Naive thymus-derived CD4-positive, alpha-beta T cell (primary cell): ENCODE measurements at places on chromosomes 2 and 18.

DNA sequence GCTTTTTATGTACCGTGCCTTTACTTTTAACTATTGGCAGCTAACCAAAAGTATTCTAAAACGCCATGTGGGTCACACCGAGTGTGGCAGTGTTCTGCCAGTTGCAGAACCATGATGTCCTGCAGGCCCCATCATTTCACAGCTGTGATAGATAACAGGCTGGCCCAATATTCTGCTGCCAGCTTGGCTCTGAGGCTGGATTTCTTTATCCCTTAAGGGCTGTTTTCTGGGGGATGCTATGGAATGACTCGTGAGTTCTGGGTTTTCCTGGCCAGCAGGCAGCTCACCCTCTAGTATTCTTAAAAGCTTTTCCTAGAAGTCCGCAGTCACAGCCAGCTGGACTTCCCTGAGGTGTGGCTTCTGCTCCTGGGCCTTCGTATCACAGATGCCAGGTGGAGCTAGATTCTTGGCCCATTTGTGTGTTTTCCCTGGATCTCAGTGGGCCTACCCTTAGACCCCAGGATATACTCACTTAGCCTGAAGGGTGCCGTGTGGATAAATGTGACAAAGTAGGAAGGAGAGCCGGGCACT is 41.0 kb downstream of the FHOD3 start:
- H3K4me3 ChIP-seq: no peak overlapping the region
- H3K36me3 ChIP-seq: no peaks in the 10 kb centered on the region
- H3K4me1 ChIP-seq: no peaks in the 10 kb centered on the region
- no peak for DNase-seq

- no peak overlapping the region for H3K4me3 ChIP-seq
- H3K27me3 ChIP-seq: no peaks in the 10 kb centered on the region
- no peaks in the 10 kb centered on the region for H3K4me1 ChIP-seq
- no peaks in the 10 kb centered on the region for H3K36me3 ChIP-seq
- no peak for DNase-seq
Observed at GRCh38 chr2:213022987-213023386, 128.4 kb downstream of the IKZF2 start.

DNA sequence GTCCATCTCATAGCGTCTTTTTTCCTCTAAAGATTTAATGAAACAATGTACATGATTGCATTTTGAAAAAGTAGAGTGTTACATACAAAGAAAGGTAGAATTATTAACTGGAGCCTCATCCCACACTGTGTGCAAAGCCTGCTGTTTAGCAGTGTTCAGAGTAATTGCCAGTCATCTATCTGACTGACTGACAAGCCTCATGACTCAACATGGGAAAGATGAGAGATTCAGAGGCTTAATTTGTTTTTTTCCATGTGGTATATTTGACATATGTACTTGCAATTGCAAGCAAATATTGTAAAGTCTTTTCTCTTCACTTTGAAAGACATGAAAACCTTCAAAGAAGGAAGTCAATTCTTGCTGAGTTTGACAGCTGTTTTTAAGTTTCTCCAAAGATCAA is 14.7 kb downstream of the PCARE start:
- no peak for DNase-seq
- H3K4me3 ChIP-seq: no peak overlapping the region
- no peaks in the 10 kb centered on the region for H3K4me1 ChIP-seq
- H3K27ac ChIP-seq: no peak overlapping the region
- no peaks in the 10 kb centered on the region for H3K36me3 ChIP-seq

DNA sequence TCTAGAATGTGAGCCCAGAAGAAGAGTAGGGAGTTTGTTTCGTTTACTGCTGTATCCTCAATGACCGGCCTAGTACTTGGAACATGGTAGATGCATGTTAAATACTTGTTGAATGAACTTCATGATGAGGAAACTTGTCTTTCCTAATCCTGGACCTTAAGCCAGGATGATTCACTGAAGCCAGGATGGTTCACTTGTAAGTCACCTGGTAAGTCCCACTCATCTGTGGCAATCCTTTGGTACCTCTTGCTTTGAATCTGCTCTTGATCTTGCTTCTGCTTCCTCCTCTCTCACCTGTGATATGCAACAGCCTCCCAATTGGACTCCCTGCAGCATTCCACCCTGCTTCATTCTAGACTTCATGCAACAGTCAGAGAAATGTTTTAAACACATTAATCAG is 43.6 kb downstream of the QPCT start:
- H3K36me3 ChIP-seq: no peaks in the 10 kb centered on the region
- H3K27me3 ChIP-seq: no peaks in the 10 kb centered on the region
- no peak overlapping the region for H3K4me3 ChIP-seq
- peaks cover 25% of the 10 kb centered on the region for H3K4me1 ChIP-seq
- no peak for DNase-seq

DNA sequence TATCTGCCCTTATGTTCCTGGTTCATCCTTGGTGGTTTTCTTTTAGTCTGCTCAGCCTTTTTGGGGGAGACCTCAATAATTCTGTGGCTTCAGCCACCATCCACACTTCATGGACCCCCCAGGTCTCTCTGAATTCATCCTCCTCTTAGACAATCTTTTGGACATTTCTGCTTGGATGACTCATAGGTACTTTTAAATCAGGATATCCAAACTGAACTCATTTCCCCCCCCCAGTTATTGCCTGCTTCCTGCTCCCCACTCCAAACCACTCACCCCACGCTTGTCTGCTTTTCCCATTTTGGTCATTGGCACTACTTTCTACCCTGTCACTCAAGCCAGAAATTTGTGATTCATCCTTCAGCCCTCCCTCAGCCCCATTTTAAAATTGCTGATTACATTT is 78.5 kb downstream of the TANC1 start:
- H3K4me1 ChIP-seq: no peaks in the 10 kb centered on the region
- no peaks in the 10 kb centered on the region for H3K36me3 ChIP-seq
- H3K4me3 ChIP-seq: no peak overlapping the region
- no peaks in the 10 kb centered on the region for H3K27me3 ChIP-seq
- DNase-seq: no peak

GRCh38 chr18:42360716-42361115 is 405.7 kb downstream of the PIK3C3 start:
- H3K36me3 ChIP-seq: no peaks in the 10 kb centered on the region
- no peak overlapping the region for H3K4me3 ChIP-seq
- DNase-seq: no peak
- no peak overlapping the region for H3K27ac ChIP-seq
- H3K4me1 ChIP-seq: no peaks in the 10 kb centered on the region
- no peaks in the 10 kb centered on the region for H3K27me3 ChIP-seq

DNA sequence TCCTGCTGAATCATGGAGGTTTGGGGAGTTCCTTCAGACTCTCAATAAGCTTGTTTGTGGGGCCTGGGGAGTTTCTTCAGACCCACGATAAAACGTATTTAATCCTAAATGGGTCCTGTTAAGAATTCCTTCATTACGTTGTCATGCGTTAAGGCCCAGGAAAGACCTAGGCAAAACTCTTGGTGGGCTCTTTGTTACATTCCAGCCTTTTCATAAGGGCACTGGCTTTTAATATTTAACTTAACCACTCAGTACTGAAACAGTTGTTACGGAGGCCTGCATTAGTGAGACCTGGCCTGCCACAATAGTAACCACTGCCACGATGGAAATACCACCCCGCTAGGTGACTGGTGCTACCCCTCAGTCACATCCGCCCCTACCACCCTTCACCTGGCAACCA is 17.5 kb upstream of the BIN1 start:
- no peak overlapping the region for H3K27ac ChIP-seq
- DNase-seq: no peak
- H3K4me1 ChIP-seq: no peaks in the 10 kb centered on the region
- no peaks in the 10 kb centered on the region for H3K27me3 ChIP-seq

GRCh38 chr18:74370115-74370514 is 54.5 kb downstream of the C18orf63 start:
- H3K36me3 ChIP-seq: no peaks in the 10 kb centered on the region
- no peak overlapping the region for H3K4me3 ChIP-seq
- peaks cover 22% of the 10 kb centered on the region for H3K4me1 ChIP-seq
- peaks cover 6% of the 10 kb centered on the region for H3K27me3 ChIP-seq
- H3K27ac ChIP-seq: no peak overlapping the region

DNA sequence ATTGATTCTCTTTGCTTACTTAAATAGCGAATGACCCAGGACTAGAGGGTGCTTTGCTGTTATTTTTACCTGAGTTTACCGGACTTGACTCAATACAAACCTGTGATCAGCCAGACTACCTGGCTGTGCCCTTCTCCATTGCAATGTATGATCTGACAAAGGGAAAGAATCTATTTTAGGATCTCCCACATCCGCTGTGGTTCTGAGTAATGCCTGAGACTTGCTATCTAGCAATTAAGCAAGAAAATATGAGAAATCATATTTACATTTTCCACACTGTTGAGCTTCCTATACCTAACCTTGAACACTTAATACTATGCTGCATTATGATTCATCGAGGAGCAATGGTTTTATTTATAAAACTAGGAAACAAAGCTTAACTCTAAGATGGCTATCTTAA is 215.2 kb downstream of the RAD51AP2 start:
- H3K36me3 ChIP-seq: no peaks in the 10 kb centered on the region
- H3K27me3 ChIP-seq: no peaks in the 10 kb centered on the region
- DNase-seq: no peak
- no peaks in the 10 kb centered on the region for H3K4me1 ChIP-seq
- H3K27ac ChIP-seq: no peak overlapping the region

GRCh38 chr18:60996326-60996725 is 336.9 kb upstream of the CDH20 start:
- DNase-seq: no peak
- no peak overlapping the region for H3K4me3 ChIP-seq
- no peaks in the 10 kb centered on the region for H3K4me1 ChIP-seq
- H3K27me3 ChIP-seq: no peaks in the 10 kb centered on the region
- H3K36me3 ChIP-seq: no peaks in the 10 kb centered on the region

- no peaks in the 10 kb centered on the region for H3K36me3 ChIP-seq
- DNase-seq: no peak
- no peaks in the 10 kb centered on the region for H3K4me1 ChIP-seq
- H3K4me3 ChIP-seq: no peak overlapping the region
- no peak overlapping the region for H3K27ac ChIP-seq
Observed at GRCh38 chr2:44549856-44550255, 188.1 kb downstream of the CAMKMT start.

DNA sequence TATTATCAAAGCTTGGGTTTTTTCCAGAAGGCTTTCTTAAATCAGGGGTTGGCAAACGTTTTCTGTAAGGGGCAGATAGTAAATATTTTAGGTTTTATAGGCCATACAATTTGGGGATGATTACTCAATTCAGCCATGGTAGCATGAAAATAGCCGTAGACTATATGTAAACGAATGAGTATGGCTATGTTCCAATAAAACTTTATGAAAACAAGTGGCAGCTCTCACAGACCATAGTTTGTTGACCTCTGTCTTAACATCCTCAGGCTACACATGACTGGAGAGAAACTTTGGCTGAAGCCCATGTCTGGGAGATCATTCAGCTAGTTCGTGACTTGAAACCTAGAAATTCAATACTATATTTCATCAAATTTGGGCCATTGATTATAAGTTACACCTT is 30.2 kb downstream of the UGP2 start:
- H3K27me3 ChIP-seq: no peaks in the 10 kb centered on the region
- no peak for DNase-seq
- no peaks in the 10 kb centered on the region for H3K4me1 ChIP-seq
- no peak overlapping the region for H3K27ac ChIP-seq

DNA sequence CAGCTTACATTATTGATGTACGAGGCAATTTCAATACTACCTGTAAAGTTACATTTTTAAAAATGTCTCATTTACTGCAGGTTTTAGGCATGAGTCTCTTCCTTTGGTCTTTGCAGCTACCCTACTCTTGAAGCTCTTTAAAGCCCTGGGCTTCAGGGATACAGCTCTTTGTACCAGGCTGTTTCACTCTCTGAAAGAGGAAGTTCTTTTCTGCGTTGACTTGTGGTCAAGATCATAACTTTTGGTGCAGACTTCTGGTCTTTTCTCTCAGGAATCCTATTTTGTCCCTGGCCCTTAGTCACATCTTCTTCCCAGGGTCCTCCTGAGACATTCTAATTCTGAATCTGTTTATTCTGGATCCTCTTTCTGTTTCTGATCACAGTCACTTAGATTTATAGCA is 16.6 kb upstream of the HRH4 start:
- DNase-seq: no peak
- H3K4me3 ChIP-seq: no peak overlapping the region
- H3K27ac ChIP-seq: no peak overlapping the region
- no peaks in the 10 kb centered on the region for H3K27me3 ChIP-seq

DNA sequence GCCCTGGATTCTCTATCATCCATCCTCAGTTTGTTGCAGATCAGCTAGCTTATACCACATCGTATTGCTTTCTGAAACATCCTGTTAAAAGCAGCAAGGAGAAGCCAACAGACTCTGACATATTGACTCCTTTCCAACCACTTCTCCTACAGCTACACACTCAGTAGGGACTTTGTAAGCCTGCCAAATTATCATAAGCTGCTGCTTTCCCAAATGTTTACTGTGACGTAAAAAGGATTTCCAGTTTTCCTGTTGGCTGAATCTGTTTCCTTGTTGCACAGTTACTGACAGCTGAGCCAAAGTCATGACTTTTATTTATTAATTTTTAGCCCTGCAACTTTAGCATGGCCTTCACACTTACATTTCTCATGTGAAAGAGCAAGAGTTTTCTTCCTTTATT is 294.3 kb downstream of the KCNJ3 start:
- no peak overlapping the region for H3K27ac ChIP-seq
- no peaks in the 10 kb centered on the region for H3K27me3 ChIP-seq
- DNase-seq: no peak
- H3K4me3 ChIP-seq: no peak overlapping the region
- no peaks in the 10 kb centered on the region for H3K4me1 ChIP-seq

- H3K4me3 ChIP-seq: no peak overlapping the region
- no peak for DNase-seq
- H3K36me3 ChIP-seq: no peaks in the 10 kb centered on the region
- H3K27ac ChIP-seq: no peak overlapping the region
Observed at GRCh38 chr2:30306522-30306921, 75.2 kb downstream of the LBH start.

GRCh38 chr18:35938562-35938961 is 33.9 kb upstream of the RMP24 start:
- H3K4me1 ChIP-seq: no peaks in the 10 kb centered on the region
- no peaks in the 10 kb centered on the region for H3K36me3 ChIP-seq
- H3K27ac ChIP-seq: no peak overlapping the region
- H3K27me3 ChIP-seq: no peaks in the 10 kb centered on the region
- H3K4me3 ChIP-seq: no peak overlapping the region

DNA sequence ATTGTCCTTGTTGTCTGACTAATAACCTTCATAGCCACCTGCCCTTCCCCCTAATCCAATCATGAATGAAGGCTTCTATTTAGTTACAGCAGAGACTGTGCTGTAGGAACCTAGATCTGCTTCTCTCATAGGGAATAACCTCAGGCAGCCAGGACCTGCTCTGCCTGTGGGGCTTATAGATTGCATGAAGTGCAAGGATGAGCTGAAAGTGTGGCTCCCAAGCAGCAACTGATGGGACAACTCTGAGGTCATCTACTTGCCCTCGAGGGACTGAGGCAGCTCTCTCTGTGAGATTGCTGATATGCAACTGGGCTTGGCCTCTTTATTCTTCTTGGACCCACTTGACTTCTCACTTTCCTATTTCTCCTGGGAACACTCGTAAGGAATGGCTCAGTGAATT is 23.8 kb upstream of the SLC38A11 start:
- H3K36me3 ChIP-seq: no peaks in the 10 kb centered on the region
- no peak for DNase-seq
- H3K27me3 ChIP-seq: no peaks in the 10 kb centered on the region
- no peak overlapping the region for H3K4me3 ChIP-seq
- no peak overlapping the region for H3K27ac ChIP-seq
- H3K4me1 ChIP-seq: no peaks in the 10 kb centered on the region

- H3K4me3 ChIP-seq: no peak overlapping the region
- no peak for DNase-seq
- no peaks in the 10 kb centered on the region for H3K36me3 ChIP-seq
- no peak overlapping the region for H3K27ac ChIP-seq
Observed at GRCh38 chr18:57561261-57561660, 25.2 kb downstream of the FECH start.
